ENCODE measurements at places on chromosomes 11 and 22.
A peak's percentile ranks its signal among the peaks of the same experiment; 100 is the strongest.

GRCh38 chr11:10387206-10388083 lies 67.6 kb upstream of the AMPD3 start:
- no peak for DNase-seq

- DNase-seq, result no peak
These were observed 27.5 kb downstream of the CHEK2 start for GRCh38 chr22:28714043-28714628.

DNA sequence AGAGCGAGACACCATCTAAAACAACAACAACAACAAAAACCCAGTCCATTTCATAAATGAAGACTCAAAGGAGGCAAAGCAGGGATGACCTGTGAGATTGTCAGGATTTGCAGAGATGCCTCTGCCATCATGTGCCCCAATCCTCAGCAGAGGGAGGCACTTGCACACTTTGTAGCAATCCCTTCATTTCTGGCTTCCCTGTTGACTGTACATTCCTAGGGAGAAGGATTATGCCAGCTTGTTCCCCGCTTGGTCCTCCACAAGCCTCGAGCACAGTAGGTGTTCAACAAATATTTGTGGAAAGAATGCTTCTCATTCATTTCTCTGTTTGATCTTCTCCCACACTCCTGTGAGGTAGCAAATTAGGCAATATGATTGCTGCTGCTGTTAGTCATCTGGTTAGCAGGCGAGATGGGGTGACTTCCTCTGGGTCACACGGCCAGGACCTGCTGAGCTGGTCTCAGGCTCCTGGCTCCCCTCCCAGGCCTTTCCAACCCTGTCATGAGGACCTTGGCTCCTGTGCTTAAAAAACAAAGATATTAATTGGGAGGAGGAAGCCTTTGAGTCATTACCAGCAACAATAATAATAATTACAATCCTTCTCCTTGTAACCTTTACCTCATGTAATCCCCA lies 34.1 kb downstream of the LIF start:
- DNase-seq, result no peak

DNA sequence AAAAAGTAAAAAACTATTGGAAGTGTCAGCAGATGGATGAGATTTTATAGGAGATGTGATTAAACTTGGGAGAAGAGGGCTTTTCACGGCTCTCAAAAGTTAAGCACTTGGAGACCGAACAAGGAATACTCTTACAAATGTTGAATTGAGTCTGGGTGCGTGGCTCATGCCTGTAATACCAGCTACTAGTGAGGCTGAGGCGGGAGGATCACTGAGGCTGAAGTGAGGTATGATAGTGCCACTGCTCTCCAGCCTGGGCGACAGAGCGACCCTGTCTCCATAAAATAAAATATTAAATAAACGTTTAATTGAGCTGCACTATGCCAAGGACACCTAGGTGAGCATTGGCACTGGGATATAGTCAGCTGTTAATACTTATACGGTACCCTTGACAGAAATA lies 1.9 kb downstream of the CEP57 start:
- no peak for DNase-seq

GRCh38 chr22:20588092-20588842 lies 80.9 kb downstream of the MED15 start:
- DNase-seq, result no peak

- DNase-seq, result no peak
These were observed 6.9 kb downstream of the NFRKB start for GRCh38 chr11:129888451-129888850.

DNA sequence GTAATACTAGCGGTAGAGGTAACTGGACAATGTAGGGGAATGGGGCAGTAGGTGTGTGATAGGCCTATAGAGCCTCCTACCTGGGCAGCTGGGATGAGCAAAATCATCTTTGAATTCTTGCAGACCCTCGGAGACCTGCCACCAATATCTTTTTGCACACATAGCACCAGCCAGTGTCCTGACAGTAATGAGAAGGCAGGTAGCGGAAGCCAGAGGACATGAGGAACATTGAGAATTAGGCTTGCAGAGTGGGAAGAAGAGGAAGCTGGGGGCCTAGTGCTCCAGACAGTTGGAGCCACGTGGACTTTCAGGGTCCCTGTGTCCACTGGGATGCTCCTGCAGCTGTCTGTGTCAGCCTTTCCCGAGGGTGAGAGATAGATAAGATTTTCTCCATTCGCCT lies 17.2 kb upstream of the SYT13 start:
- DNase-seq, result no peak

DNA sequence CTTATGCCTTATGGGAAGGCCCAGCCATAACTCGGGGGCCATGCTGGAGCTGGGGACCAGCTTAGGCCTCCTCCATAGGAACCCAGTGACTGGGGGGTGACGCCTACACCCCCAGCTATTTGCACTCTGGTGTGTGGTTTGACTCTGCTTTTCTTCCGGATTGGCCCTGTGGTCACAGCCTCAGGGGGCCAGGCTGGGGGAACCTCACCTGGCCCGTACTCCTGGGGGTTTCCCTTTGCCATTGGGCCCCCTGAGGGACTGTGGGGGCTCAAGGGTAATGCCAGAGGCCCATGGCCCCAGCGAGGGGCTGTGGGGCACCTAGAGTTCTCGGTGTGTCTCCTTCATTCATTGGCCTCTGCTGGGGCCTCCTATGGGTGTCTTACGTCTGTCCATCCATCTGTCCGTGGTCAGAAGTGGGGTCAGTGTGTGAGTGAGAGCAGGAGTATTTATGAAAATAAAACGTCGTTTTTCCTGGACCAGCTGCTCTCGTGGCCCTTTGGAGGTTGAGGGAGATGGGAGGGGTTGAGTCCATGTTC lies 6.3 kb upstream of the SH3BP1 start:
- DNase-seq, result no peak

- DNase-seq, result no peak
These were observed 112.0 kb upstream of the TBCEL start for GRCh38 chr11:120911943-120912342.

DNA sequence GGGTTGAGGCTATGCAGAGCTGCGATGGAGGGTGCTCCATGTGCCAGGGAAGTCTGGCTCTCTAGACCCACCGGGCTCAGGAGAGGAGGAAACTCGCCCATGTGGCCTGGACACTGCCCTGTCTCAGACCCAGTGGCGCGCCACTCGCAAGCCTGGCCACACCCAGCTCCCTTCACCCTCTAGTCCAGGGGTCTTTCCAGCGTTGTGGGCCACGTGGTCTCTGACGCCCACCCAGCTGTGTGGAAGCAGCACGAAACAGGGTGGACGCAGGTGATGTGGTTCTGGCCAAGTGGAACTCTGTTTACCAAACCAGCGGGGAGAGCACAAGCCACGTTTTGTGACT lies 28.2 kb downstream of the PPIL2 start:
- DNase-seq, result no peak

- no peak for DNase-seq
These were observed 285.1 kb downstream of the TBC1D22A start for GRCh38 chr22:47047321-47048122.

DNA sequence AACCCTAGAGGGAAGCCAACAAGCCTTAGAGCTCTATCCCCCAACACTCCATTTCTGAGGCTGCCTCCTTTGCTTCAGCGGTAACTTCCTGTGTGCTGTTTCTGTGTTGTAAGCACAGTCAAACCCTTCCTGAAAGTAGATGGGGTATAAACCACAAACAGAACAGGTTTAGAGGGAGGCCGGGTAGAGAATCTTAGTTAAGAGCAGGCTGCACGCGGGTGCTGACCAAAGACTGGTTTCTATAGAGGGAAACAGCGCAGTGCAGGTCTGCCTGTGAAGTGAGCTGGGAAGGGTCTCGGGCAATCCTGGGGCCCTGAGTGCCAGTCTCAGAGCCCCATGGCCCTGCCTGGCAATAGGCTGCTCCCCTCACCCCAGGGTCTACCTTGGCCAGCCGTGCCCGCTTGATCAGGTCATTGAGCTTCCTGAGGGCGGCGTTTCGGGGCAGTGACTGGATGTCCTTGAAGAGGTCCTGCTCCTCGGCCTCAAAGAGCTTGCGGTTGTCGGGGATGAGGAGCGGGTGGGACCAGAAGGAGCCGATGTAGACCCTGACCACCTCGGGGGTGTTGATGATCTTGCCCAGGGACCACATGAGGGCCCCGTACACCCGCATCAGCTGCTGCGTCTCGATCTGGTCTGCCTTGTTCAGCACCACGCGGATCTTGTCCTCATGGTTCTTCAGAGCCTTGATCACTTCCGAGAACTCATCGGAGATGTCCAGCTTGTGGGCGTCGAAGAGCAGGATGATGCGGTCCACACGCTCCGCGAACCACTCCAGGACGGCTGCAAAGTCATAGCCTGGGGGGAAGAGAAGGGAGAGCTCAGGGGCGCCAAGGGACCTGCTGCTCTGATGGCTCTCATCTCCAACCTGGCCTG lies 15.3 kb upstream of the CDC42BPG start:
- no peak for DNase-seq

DNA sequence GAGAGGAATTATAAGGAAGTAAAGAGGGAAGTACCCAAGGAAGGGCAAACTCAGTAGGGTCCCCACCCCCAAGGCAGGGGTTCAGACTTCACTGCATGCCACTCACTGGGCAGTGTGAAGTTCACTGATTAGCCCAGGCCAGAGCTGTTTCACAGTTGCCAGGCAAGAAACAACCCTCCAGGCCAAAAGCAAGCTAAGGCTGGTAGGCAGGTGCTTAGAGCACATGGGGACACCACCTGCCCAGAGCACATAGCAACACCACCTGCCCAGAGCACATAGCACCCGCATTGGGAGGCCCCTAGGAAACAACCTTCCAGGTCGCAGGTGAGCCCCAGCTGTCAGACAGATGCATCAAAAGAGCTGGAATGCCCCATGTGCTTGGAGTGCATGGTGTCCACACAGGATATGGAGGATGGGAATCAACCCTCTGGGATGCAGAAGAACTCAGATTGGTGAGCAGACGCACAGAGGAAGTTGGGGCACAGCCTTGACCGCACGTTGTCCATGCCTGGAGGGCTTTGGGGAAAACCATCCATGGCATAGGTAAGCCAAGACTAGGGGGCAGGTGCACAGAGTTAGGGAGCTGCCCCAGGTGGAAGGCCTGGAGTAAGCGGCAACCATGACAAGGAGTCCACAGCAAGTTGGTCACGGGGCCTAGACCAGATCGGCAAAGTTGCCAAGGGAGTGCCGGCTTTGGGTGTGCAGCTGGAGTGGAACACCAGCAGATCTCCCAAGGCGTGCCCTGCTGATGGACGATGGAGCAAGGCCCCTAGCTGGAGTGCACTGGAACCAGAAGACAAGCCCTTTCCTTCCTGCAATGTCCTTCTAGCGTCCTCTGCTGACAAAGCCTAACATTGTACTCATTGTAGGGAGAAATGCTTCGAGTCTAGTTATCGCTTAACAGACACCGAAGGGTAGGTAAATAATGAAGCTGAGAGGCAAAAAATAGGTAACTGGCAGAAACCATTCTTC lies 7.8 kb upstream of the TMEM216 start:
- DNase-seq, result peak; percentile 28

DNA sequence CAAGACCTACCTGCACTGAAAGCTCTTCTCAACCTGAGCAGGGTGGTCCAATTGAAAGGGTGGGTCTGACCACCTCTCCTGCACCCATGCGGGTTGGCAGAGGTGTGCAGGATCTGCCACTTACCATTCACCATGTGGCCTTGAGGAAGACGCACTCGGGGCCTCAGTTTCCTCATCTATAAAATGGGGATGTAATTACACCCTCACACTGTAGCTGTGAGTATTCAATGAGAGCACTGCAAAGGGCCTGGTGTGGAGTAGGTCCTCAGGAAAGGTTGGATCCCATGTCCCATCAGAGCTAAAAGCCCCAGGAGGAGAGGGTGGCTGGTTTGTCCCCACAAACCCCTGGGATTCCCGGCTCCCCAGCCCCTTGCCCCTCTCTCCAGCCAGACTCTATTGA lies 557 bp upstream of the TAGLN start:
- DNase-seq, result no peak

- DNase-seq, result no peak
These were observed 628.2 kb upstream of the CADM1 start for GRCh38 chr11:116132273-116132978.

DNA sequence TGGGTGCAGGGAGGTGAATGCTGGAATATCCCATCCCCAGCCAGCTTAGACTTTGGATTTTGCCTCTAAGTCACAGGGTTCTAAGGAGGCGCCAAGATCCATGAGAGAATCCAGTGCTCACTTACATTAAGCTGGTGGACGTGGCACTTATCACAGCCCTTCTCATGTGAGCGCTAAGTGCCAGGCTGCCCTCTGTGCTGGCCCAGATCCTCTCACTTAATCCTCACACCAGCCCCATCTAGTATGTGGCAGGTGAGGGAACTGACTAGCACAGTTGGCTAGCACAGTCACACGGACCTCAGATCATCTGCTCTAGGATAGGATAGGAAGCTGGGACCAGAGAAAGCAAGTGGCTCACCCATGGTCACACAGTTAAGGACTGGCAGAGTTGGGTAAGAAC lies 3.6 kb downstream of the HMOX1 start:
- DNase-seq, result no peak

GRCh38 chr11:16572945-16573344 lies 165.5 kb upstream of the C11orf58 start:
- peak; percentile 8 for DNase-seq

DNA sequence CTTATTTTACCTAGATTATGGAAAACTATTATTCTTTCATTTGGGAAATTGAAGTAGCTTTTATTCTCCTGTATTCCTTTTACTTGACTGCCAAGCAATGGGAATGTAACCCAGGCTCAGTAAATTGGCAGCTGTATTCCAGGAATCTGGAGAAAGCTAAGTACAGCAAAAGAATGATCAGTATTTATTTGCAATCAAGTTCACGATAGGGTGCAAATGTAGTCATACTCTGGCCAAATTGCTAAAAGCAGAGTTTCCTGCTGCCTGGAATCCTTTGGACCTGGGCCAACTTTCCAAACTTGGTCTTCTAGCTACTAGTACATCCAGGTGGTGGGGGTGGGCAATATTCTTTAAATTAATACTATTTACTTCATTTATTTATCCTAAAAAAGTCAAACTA lies 286.0 kb upstream of the CTSC start:
- no peak for DNase-seq

DNA sequence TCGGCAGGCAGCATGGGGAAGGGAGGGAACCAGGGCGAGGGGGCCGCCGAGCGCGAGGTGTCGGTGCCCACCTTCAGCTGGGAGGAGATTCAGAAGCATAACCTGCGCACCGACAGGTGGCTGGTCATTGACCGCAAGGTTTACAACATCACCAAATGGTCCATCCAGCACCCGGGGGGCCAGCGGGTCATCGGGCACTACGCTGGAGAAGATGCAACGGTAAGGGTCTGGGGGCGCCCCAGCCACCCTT lies 204 bp downstream of the FADS2 start:
- no peak for DNase-seq

- DNase-seq, result no peak
These were observed 488.1 kb downstream of the NTM start for GRCh38 chr11:131858505-131858904.

DNA sequence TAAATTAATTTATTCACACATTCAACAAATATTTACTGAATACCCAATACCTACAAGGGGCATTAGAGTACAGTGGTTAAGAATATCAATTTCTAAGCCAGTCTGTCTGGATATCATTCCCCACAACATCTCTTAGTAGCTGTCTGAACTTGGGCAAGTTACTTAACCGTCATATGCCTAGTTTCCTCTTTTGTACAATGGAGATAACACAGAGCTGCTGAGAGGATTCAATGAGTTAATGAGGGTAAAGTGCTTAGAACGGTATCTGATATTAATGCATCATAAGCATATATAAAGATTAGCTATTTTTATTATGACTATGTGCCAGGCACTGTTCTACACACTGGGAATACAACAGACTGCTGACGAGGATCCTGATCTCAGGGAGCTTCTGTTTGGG lies 116.4 kb downstream of the APOL5 start:
- no peak for DNase-seq

- DNase-seq, result no peak
These were observed 133.3 kb downstream of the TBC1D22A start for GRCh38 chr22:46895753-46896152.

GRCh38 chr11:103358251-103358650 lies 249.0 kb downstream of the DYNC2H1 start:
- no peak for DNase-seq
